T-helper 17 cell (primary cell): ENCODE measurements at places on chromosomes 1 and 21.
A peak's percentile ranks its signal among the peaks of the same experiment; 100 is the strongest.

- DNase-seq = no peak
Measured at GRCh38 chr1:155106862-155107261, 20.8 kb upstream of the EFNA1 start.

DNA sequence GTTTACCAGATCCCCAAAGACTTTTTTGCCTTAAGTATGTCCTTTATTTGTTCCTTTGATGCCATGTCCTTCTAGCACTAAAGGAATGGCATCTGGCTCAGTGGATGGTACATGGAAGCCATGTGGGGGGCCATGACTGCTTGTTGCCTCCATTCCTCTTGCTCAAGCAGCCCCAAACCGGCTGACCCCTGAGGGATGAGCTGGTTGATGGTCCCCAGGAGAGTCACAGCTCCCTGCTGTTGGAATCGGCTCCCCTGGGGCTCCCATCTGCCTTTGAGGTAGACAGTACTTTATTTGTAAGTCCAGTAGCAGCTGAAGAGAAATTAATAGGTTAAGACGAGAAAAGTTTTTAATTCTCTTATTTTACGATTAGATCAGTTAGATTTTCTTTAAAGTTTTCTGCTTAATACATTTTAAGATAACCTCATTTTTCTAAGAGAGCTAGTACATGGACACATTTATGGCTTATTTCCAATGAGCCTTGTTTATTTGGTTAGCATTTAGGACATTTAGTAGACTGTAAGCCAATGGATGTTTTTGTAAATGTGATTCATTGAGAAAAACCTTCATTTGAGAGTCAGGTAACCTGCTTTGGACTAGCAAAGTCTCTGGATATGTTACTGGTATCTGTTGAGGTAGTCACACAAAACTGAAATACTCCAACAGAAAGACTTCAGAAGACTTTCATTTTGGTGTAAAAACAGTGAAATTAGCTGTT lies 88.2 kb downstream of the CAMTA1 start:
- no peak for DNase-seq

DNA sequence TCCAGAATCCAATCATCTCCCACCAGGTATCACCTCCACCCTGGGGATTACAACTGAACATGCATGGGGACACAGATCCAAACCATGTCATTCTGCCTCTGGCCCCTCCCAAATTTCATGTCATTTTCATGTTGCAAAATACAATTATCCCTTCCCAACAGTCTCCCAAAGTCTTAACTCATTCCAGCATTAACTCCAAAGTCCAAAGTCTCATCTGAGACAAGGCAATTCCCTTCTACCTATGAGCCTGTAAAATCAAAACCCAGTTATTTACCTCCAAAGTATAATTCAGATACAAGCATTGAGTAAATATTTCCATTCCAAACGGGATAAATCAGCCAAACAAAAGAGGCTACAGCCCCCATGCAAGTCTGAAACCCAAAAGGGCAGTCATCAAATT lies 73.1 kb downstream of the USH2A start:
- no peak for DNase-seq

GRCh38 chr21:45138199-45139002 lies 64.0 kb downstream of the ADARB1 start:
- DNase-seq = peak; percentile 58

GRCh38 chr1:8174807-8175206 lies 143.1 kb upstream of the SLC45A1 start:
- DNase-seq = no peak

GRCh38 chr1:192580351-192580962 lies 4.9 kb downstream of the RGS1 start:
- DNase-seq = no peak

DNA sequence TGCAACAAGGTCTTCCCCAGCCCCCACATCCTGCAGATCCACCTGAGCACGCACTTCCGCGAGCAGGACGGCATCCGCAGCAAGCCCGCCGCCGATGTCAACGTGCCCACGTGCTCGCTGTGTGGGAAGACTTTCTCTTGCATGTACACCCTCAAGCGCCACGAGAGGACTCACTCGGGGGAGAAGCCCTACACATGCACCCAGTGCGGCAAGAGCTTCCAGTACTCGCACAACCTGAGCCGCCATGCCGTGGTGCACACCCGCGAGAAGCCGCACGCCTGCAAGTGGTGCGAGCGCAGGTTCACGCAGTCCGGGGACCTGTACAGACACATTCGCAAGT lies 3.8 kb downstream of the ZBTB18 start:
- no peak for DNase-seq

GRCh38 chr1:192660613-192661012 lies 24.7 kb downstream of the RGS13 start:
- DNase-seq = no peak

DNA sequence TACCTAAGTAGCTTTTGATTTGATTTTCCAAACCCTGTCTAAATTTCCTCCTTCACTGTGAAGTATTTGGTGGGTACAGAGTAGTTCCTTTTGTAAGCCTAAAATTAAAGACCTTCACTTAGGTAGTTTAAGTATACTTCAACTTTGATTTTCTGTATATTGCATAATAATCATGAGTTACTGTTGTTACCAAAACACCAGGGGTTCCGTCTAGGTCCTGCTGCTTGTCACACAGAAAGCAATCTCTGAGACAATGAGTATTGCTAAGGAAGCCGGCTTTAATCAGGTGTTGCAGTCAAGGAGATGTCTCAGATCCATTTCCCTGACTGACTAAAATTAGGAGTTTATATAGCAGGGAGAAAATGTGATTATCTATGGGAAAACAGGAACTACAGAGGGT lies 15.3 kb downstream of the RPS6KC1 start:
- no peak for DNase-seq

DNA sequence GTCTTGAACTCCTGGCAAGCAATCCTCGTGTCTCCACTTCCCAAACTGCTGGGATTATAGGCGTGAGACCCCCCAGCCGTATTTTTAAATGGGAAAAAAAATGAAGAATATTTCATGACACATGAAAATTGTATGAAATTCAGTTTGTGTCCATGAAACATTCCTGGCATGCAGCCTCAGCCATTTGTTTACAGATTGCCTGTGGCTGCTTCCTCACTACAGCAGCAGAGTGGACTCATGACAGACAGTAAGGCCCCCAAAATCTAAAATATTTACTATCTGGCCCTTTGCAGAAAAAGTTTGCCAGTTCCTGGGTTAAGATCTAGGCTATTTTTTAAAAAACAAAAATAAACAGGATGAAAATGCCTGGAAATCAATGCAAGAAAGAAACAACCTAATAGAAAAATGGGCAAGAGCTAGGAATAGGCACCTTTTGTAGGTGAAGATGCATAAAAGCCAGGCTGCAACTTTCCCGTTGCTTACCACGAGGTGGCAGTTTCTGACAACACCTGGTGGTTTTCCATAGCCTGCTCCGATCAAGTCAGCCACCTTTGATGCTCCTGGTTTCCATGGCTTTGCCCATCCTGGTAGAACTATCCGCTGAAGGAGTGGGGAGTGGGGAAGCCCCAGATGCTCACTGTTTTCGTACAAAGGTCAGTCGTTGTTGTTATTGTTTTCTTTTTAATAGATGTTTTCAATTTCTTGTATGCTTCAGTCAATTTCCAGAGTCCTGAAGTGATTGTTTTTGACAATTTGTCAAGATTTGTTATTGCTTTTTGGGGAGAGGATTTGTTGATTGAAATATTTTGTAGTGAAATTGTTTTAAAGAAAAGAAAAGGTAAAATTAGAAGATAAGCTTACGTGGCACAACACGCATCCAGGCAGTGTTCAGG lies 24.3 kb downstream of the UBE2Q1 start:
- DNase-seq = no peak

DNA sequence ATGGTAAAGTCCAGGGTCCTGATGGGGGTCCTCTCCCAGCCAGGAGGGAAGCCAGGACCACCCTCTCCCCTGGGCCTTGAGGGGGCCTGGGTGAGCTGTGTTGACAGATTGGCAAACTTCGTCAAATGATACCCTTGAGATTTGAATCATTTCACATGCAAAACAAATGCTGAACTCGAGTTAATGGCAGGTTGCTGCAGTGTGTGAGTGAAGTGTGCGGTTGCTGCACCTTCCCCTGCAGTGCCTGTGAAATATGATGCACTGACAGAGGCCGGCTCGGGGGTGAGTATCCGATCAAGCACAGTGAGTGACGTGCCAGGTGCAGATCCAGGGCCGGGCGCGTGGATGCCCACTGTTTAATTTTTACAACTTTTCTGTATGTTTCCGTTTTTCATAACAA lies 5.7 kb upstream of the KRTAP12-1 start:
- no peak for DNase-seq

- DNase-seq = no peak
Measured at GRCh38 chr1:174964972-174965361, 34.8 kb upstream of the CACYBP start.

DNA sequence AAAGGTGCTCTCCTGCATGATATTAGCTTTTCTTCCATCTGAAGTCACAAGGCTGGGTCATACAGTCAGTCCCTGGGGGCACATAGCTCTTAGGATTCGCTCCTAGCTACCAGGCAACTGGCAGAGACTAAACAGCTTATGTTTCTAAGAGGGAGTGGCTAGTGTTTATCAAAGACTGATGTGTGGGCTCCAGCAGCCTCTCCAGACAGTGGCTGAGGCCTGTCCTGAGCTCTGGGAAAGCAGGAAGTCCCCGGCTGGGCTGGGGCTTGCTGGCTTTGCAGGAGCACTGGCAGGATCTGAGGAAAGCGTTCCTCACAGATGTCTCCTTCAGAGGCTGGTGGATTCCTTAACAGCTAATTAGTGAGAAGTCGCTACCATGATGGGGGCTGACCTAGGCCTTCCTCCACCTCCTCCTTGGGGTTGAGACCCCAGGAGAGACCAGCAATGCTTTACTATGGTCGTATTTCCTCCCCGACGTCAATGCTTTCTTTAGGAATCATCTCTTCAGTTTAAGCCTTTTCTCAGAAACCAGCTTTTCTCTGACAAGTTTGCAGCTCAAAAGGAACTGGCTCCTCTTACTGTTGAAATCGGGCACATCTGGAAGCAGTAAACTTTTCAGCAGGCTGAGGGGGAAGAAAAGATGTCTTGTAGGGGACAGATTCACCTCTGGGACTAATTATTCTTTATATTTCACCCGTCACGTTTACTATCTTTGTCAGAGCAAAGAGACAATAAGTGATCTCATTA lies 33.5 kb upstream of the HHAT start:
- DNase-seq = no peak

DNA sequence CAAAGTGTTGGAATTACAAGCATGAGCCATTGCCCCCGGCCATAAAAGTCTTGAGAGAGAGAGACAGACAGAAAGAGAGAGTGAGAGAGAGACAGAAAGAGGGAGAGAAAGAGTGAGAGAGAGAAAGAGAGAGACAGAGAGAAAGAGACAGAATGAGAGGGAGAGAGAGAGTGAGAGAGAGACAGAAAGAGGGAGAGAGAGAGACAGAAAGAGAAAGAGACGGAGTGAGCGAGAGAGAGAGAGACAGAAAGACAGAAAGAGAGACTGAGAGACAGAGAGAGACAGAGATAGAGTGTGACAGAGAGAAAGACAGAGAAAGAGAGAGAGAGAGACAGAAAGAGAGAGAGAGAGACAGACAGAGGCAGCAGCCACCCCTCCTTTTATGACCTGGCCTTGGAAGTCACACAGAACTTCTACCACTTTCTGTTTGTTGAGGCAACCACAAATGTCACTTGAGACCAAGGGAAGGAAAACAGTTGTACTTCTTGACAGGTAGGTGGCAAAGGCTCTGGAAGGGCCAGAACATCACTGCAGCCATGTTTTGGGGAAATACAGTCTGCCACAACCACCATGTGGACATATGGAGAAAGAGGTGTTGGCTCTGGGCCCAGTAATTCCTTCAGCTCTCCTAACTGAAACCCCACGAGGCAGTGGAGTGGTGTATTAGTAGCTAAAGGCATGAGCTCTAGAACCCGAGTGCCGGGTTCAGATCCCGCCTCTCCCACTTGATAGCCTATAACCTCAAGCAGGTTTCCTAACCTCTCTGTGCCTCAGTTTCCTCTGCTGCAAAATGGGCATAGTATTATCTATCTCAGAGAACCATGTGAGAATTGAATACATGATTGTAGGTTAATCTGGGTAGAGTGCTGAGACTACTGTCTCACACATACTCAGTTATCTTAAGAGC lies 50.6 kb downstream of the TNFRSF8 start:
- DNase-seq = no peak

DNA sequence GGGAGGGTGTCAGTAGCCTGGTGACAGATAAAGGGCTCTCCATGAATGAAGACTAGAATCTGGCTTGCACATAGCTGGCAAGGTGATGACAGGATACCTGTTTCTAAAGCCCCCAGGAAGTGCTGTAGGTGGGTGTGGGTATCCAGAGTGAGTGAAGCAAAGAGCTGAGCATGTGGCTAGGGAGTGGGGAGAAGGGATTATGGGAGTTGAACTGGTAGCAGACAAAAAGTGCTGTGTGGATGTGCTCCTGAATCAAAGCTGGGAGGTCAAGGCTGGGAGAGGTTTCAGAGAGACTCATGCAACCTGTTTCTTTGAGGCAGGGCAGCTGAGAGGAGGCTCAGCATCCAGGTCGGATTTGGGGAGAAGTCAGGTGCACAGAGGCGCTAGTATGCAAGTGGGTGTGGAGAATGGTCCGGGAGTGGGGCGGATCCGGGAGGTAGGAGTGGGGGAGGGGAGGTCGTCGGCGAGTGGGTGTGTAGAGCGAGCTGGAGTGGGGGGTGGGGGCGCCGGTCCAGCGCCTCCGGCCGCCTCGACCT lies 600 bp downstream of the ASTN1 start:
- DNase-seq = no peak

GRCh38 chr21:46071082-46071481 lies 26.8 kb upstream of the COL6A2 start:
- no peak for DNase-seq

- no peak for DNase-seq
Measured at GRCh38 chr1:50645139-50645538, 221.9 kb upstream of the DMRTA2 start.

DNA sequence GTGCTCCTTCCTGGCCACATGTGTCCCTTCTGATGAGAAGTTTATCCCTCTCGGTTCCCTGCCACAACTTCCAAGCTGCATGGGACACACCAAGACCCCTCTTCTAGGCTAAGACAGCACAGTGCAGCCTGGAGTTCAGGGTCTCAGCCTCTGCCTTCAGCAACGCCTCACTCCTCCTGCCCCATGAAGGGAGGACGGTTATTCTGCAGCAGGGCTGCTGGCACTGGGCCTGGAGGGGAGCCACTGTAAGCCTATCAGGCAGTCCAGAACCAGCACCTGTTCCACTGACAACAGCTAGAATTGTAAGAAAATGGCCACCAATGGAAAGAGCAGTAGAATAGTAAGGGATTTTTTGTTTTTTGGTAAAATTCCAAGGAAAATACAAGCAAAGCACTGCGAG lies 72.3 kb downstream of the GALNT2 start:
- DNase-seq = no peak

- DNase-seq = no peak
Measured at GRCh38 chr1:41387667-41388091, 26.4 kb downstream of the FOXO6 start.

GRCh38 chr1:227920426-227920825 lies 27.3 kb downstream of the WNT9A start:
- DNase-seq = no peak

DNA sequence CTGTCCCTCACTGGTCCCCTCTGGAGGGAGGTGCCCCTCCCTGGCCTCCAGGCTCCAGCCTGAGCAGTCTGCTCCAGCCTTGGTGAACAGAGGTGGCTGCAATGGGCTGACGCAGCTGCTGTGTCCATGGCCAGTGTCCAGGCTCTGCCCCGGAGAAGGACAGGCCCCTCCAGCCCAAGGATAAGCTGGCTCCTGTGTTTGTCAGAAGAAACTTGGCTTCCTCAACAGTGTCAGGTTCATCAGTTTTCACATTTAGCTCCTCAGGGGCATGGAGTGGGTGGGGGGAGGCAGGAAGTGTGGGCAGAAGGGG lies 402.8 kb downstream of the MATN1 start:
- DNase-seq = no peak
